Heart right ventricle (tissue), 16 donors: ENCODE measurements at places on chromosomes 13 and 19.
A peak's percentile ranks its signal among the peaks of the same experiment; 100 is the strongest.

GRCh38 chr13:97321616-97322321, 99.6 kb downstream of the MBNL2 start:
- DNase-seq, result no peak

DNA sequence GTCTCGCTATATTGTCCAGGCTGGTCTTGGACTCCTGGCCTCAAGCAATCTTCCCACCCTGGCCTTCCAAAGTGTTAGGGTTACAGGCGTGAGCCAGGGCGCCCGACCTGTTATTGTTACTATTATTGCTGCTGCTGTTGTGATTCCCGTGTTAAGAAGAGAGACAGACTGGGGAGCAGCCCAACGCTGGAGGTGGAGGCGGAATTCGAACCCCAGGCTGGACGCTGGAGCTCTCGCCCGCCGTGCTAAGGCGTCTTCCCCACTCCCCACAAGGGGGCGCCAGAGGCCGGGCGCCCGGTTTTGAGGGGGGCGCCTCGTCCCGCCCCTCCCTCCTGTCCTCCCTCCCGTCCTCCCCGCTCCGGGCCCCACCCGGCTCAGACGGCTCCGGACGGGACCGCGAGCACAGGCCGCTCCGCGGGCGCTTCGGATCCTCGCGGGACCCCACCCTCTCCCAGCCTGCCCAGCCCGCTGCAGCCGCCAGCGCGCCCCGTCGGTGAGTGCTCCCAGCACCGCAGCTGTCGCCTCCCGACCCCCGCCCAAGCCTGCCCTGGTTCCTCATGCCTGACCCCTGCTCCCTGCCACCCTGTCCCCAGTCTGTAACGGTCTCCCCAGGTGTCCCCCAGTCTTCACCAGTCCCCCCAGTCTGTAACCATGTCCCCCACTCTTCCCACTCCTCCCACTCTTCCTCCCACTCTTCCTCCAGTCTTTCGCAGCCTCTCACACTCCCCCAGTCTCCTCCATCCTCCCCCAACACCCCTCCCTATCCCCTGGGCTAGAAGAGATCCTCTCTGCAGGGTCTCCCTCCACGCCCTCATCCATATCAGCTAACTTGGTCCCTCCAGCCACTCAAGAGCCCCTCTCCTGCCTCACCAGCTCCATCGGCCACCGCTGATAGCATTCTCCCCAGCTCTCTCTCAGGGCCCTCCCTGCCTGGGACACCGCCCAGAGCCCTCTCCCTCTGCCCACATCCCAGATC, at the start of gene EHD2:
Gene EHD2, plus strand, starts transcription at position 377 of the 976 bp plus-strand sequence. CDS start 3,191 bp downstream, outside the sequence.
- DNase-seq, result peak; percentile 86

- no peak for DNase-seq
Observed at GRCh38 chr13:46008631-46009030, 43.9 kb downstream of the ZC3H13 start.

- DNase-seq, result no peak
Observed at GRCh38 chr19:30344446-30345425, 27.4 kb upstream of the ZNF536 start.

- no peak for DNase-seq
Observed at GRCh38 chr13:79847882-79848592, 367.1 kb downstream of the NDFIP2 start.

- no peak for DNase-seq
Observed at GRCh38 chr13:59774491-59774971, 389.2 kb downstream of the DIAPH3 start.

DNA sequence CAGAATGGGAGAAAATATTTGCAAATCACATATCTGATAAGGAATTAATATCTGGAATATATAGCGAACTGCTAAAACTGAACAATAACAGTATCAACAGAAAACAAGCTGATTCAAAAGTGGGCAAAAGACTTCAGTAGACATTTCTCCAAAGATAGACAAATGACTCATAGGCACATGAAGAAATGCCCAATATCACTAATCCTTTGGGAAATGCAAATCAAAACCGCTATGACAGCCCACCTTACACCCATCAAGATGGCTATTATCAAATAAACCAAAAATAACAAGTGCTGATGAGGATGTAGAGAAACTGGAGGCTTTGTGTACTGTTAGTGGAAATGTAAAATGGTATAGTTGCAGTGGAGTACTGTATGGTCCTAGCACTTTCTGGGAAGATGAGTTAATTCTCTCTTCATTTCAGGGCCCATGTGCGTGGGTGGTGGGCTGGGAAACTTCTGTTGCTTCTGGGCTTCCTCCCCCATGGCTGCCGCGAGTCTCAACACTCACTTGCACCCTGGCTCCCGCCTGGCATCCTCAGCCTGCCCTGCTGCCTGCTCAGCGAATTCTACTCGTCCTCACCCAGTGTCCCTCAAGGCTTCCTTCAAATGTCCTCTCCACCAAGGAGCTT, 12.4 kb upstream of the GJA3 start:
- no peak for DNase-seq

DNA sequence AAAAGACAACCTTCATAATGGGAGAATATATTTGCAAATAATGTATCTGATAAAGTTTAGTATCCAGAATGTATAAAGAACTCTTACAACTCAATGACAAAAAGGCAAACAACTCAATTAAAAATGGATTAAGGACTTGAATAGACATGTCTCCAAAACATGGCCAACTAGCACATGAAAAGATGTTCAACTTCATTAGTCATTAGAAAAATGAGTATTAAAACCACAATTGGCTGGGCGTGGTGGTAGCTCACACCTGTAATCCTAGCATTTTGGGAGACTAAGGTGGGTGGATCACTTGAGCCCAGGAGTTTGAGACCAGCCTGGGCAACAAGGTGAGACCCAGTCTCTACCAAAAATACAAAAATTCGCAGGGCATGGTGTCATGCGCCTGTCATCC, 18.8 kb upstream of the ZMYM5 start:
- no peak for DNase-seq

DNA sequence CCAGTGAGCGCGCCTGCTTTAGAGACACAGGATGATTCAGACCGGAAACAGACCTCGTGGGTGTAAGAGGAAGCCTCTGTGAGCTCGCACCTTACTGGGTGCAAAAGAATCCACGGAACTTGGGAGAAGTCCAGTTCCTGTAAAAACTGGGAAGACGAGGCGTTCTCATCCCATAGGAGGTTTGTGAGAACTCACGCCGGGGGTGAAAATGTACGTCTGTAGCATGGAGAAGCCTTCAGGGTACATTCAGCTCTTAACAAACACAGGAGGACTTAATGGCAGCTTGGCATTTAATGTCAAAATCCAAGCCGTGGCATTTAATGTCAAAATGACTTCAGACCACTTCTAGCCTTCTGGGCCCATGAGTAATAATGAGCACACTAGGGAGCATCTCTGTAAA, 17.4 kb upstream of the OR7D2 start:
- no peak for DNase-seq

- peak; percentile 63 for DNase-seq
Observed at GRCh38 chr19:1122972-1123363, 19.2 kb downstream of the GPX4 start.

DNA sequence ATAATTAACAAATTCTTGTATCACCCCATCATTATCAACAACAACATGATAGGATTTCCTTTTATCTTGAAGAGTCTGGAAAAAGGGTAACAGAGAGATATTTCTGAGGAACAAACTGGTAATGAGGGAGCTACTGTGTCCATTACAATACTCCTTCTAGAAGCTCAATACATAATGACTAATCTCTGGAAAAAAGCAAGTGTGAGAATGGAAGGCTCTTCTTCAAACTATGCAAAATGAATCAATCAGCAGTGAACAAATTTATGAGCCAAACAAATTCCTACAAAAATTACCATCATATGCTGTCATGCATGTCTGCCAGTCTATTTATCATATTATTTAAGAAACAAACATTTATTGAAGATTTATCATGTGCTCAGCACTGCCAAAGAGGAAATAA, 30.0 kb upstream of the USPL1 start:
- no peak for DNase-seq

DNA sequence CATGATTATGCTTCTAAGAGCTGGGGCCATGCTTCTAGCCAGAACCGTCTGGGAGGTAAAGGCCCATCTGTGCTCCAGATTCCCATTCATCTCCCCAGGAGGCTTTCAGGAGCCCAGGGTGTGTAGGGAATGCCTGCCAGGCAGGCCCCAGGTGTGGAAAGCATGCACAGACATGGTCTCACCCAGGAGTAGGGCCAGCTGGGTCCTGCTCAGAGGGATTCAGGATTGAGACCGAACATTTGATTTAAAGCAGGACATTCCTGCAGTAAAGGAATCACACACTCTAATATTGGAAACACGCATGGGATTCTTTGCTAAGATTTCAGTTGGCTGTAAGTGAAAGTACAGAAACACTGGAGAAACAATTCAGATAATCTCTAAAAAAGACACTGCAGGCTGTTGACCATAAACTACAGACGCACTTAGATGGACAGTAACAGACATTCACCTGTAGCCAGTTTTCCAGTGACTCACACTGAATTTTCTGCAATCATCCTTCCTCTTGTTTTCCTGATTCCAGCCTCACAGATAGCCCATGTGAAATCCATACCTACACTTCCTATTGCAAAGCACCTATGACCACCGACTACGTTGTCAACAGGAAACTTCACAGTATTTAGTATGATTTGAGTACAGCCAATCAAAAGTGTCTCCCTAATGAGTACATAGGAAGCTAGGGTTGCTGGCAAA, 257.8 kb downstream of the TBC1D4 start:
- DNase-seq, result no peak

- no peak for DNase-seq
Observed at GRCh38 chr19:39937094-39937720, 2.8 kb upstream of the FCGBP start.

- peak; percentile 63 for DNase-seq
Observed at GRCh38 chr19:43624933-43625332, 5.5 kb upstream of the ZNF428 start.

DNA sequence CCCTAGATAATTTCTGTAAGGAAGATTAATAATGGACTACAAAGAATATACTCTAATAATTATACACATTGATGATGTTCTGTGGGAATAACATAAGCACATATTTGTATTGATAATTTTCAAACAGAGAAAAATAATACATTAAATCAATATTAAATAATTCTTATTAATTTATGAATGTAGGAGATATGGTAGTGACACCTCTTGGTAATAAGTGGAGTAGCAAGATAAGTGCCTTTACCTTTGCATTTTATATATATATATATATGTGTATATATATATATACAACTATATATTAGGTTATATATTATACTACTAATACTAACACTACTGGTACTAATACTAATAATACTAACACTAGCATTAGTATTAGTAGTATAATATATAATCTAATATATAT, 905.8 kb downstream of the SLITRK1 start:
- no peak for DNase-seq

- peak; percentile 44 for DNase-seq
Observed at GRCh38 chr13:80979035-80979641, 638.2 kb upstream of the SPRY2 start.

DNA sequence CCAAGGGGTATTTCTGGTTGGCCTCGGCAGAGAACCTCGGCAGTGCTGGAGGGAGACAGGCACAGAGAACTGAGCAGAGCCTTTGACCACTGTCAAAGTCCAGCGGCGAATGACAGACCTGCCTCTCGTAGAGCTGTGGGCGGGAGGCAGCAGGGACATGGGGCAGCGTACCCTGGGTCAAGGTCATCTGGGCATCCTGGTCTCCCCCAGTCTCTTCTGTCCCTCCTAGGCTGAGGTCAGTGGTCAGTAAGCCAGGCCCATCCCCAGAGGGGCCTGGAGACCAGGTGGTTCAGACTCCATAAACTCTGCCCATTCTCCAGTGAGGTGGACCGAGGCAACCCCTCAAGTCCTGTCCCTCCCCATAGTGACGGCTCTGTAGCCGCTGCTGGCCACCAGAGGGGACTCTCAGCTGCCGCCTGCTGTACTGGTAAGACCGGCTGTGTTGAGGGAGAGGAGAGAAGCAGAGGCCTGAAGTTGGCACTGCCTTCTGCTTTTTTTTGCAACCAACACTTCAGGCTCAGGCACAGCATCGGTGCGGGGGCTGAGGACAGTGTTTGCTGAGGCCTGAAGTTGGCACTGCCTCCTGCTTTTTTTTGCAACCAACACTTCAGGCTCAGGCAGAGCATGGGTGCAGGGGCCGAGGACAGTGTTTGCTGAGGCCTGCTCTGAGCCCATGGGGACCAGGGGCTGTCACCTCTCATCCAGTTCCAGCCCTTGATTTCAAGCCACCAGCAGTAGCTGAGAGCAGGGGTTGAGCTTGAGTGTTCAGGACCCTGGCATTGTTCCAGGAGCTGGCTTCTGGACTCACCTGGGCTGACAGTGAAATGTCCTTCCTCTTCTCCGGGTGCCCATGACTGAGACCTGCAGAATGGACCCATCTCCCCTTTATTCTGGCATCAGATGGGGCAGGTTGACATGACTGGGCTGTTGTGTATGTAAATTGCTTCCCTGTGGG, at the start of gene PGLYRP2:
Gene PGLYRP2, minus strand, starts transcription at position 111 of the 955 bp plus-strand sequence. CDS start 130 bp downstream, outside the sequence.
- no peak for DNase-seq

DNA sequence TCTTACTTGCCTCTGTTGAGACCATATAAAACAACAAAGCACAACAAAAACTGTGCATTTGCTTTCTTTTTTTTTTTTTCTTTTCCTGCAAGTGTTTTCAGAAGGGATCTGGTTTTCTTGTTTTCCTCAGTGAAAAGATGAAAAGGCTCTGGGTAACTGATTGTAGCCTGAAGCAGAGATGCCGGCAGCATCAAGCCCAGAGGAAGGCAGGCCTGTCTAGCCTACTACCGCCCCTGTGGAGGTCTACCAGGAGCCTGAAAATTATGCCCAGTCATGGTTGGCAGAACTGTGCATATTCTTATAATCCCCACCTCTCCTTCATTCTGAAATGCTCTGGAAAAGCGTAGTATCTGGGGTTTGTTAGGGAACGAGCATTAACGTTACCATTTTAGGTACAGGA, 32.6 kb upstream of the MEDAG start:
- no peak for DNase-seq

DNA sequence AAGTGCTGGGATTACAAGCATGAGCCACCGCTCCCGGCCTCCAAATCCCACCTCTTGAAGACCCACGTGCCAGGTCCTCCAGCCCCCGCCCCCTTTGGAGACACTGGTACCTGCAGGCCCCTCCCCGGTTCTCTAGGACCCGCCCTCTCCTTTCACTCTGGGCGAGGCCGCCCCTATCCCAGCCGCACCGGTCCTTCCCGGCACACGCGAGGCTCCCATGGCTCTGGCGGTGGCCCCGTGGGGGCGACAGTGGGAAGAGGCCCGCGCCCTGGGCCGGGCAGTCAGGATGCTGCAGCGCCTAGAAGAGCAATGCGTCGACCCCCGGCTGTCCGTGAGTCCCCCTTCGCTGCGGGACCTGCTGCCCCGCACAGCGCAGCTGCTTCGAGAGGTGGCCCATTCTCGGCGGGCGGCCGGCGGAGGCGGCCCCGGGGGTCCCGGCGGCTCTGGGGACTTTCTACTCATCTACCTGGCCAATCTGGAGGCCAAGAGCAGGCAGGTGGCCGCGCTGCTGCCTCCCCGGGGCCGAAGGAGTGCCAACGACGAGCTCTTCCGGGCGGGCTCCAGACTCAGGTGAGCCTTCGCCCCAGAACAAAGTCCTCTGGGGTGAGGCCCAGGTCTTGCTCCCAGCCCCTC, at the start of gene CBLC:
Gene CBLC, plus strand, starts transcription at position 176 of the 633 bp plus-strand sequence. Its CDS starts 42 bp downstream, at position 218.
- DNase-seq, result no peak

GRCh38 chr13:33016414-33017322, at the start of gene KL:
TSS of gene KL (plus strand) at chr13:33016423. CDS start at chr13:33016441, 18 bp downstream.
- peak; percentile 49 for DNase-seq
